Glomerular endothelial cell (primary cell): ENCODE measurements at places on chromosomes 3 and 15. TPM values are rescaled to one million over a fixed set of nuclear protein-coding genes. Genes with fewer than 3 reads are reported as not detected.

NRROS gene
- 12.4 and 16.4 TPM in 2 replicates for total RNA-seq

- DNase-seq: no peak
Measured at GRCh38 chr15:42130246-42130986, 26.0 kb downstream of the PLA2G4F start.

GRCh38 chr3:54951405-54951804, 23.5 kb upstream of the LRTM1 start:
- DNase-seq: no peak

- DNase-seq: no peak
Measured at GRCh38 chr15:40104296-40104864, 4.3 kb downstream of the BMF start.

DNA sequence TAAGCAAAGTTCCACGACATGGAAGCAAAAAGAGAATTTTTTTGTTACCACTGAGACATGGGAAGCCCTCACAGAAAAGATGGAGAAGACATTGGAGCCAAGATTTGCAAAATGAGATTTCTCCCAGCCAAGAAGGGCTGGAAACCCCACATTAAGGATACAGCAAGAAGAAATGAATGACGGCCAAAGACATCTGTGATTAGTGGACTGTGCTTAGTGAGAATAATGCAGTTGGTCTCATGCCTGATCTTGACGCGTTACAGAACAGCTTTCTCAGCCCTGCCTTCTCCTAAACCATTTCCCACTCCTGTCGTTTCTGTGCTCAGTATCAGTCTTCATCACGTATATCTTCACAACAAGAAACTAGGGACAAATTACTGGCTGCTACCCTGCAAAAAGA, 45.8 kb upstream of the ARRDC4 start:
- DNase-seq: no peak

- DNase-seq: peak; percentile 45
Measured at GRCh38 chr3:117252208-117252607, 542.6 kb downstream of the TUSC7 start.

- DNase-seq: peak; percentile 37
Measured at GRCh38 chr3:57852896-57853295, 96.8 kb downstream of the SLMAP start.
